Chondrocyte (in vitro differentiated cells): ENCODE measurements at places on chromosomes 5 and 9. TPM values are rescaled to one million over a fixed set of nuclear protein-coding genes. Genes with fewer than 3 reads are reported as not detected.

The TMC1 gene
- not detected in 3 replicates for total RNA-seq

The PCDHB10 gene
- total RNA-seq, result 3.8 to 5.3 TPM (median 4.3 TPM) in 3 replicates

The PRKAA1 gene
- total RNA-seq, result 67.8 to 71.3 TPM (median 70.8 TPM) in 3 replicates

The KCTD16 gene
- 0.48 to 1.5 TPM (median 1.3 TPM) in 3 replicates for total RNA-seq

The APBA1 gene
- 6.9 to 12.5 TPM (median 12.3 TPM) in 3 replicates for total RNA-seq

The AK8 gene
- total RNA-seq, result 0.22 to 1.5 TPM (median 0.33 TPM) in 3 replicates

The FGFR4 gene
- total RNA-seq, result 0.27 to 1.9 TPM (median 1.1 TPM) in 3 replicates

The NR2F1-AS1 gene
- total RNA-seq, result 16.2 to 20.0 TPM (median 19.7 TPM) in 3 replicates

The HMGXB3 gene
- total RNA-seq, result 40.7 to 57.9 TPM (median 44.2 TPM) in 3 replicates

The B4GALT7 gene
- 41.4 to 54.4 TPM (median 43.9 TPM) in 3 replicates for total RNA-seq

The PCDHB16 gene
- total RNA-seq, result 4.3 to 6.1 TPM (median 5.9 TPM) in 3 replicates

The ITGA1 gene
- total RNA-seq, result 228 to 346 TPM (median 340 TPM) in 3 replicates

The BSPRY gene
- total RNA-seq, result not detected in 3 replicates

The TIMD4 gene
- not detected in 3 replicates for total RNA-seq

The MYMK gene
- not detected in 3 replicates for total RNA-seq

The HACD4 gene
- total RNA-seq, result 0.97 to 1.3 TPM (median 0.97 TPM) in 3 replicates

The F2R gene
- total RNA-seq, result 126 to 176 TPM (median 128 TPM) in 3 replicates

The MED7 gene
- 8.8 to 10.4 TPM (median 10.3 TPM) in 3 replicates for total RNA-seq

The RASEF gene
- total RNA-seq, result 0.27 to 0.41 TPM in 2 of 3 replicates, not detected in the other

The IL13 gene
- total RNA-seq, result not detected in 3 replicates

The SLC28A3 gene
- total RNA-seq, result 0.15 to 0.35 TPM in 2 of 3 replicates, not detected in the other

The SHROOM1 gene
- 6.5 to 7.7 TPM (median 7.6 TPM) in 3 replicates for total RNA-seq

The PIP5KL1 gene
- 1.4 to 4.3 TPM (median 2.7 TPM) in 3 replicates for total RNA-seq

The SLC46A2 gene
- total RNA-seq, result not detected in 3 replicates

The PCBD2 gene
- total RNA-seq, result 8.3 to 9.0 TPM (median 8.8 TPM) in 3 replicates

The ADGRD2 gene
- total RNA-seq, result not detected in 3 replicates

The MZB1 gene
- not detected in 3 replicates for total RNA-seq

The IL17B gene
- 1.1 to 4.6 TPM (median 3.4 TPM) in 3 replicates for total RNA-seq

The NR5A1 gene
- total RNA-seq, result not detected in 3 replicates

The SLC1A1 gene
- total RNA-seq, result 7.1 to 11.0 TPM (median 10.2 TPM) in 3 replicates

The PCDH12 gene
- 0.02 TPM in 1 of 3 replicates, not detected in the others for total RNA-seq

The PCDHB2 gene
- total RNA-seq, result 60.5 to 90.1 TPM (median 64.5 TPM) in 3 replicates

The ARHGEF28 gene
- 9.3 to 20.1 TPM (median 10.1 TPM) in 3 replicates for total RNA-seq

The PFN3 gene
- not detected in 3 replicates for total RNA-seq

The CDH12 gene
- total RNA-seq, result not detected in 3 replicates
